ENCODE measurements at places on chromosomes 6 and 20.

DNA sequence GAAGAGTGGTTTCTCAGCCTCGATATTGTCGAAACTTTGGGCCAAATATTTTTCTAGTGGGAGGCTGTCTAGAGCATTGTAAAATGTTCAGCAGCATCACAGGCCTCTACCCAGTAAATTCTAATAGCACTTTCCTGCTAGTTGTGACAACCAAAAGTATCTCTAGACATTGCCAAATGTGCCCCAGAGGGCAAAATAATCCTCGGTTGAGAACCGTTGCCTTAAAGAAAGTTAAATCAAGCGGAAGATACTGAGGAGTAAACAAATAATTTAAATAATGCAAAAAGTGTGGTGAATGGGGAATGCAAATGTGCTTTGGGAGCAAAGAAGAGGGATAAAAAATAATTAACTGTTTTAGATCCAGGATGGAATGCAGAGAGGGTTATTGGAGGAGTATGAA, 106.4 kb upstream of the ASCC3 start:
- no peak for DNase-seq

- DNase-seq: no peak
Measured at GRCh38 chr6:208938-209337, 83.3 kb upstream of the DUSP22 start.

- no peak for DNase-seq
Measured at GRCh38 chr6:4950076-4950475, 53.8 kb downstream of the RPP40 start.

DNA sequence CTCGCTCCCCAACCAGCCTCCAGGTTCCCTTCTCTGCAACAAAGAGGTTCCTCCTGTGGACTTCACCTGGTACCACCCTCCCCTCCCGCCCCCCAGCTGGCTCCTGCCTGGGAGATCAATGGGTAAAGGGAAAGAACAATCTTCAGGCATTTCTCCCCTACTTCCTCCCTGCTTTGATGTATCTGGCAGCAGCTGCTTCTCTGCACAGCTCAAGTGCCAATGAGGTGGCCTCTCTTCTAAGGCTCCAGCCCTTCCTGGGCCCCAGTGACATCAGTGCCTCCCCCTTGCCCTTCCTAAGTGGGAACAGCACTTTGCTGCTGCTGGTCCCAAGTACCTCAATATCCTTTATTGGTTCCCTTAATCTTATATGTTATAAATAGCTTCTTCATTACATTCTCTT, 23.5 kb downstream of the MOCS1 start:
- no peak for DNase-seq

DNA sequence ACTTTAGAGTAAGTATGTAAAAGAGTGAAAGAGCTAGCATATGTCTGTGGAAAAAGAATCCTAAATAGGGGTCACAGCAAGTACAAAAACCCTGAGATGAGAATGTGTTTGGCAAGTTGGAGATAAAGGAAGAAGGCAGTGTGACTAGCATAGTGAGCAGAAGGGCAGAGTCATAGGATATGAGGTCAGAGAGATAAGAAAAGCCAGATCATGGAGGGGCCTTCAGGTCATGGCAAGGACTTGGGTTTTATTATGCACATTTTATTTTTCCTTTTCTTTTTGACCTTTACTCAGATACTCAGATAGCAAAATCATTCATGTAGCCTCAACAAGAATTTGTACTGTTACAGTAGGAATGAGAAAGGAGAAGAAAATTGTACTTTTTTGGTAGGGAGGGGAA, 138.0 kb downstream of the GJA1 start:
- no peak for DNase-seq

- DNase-seq: no peak
Measured at GRCh38 chr6:18507018-18507415, 119.9 kb downstream of the RNF144B start.

GRCh38 chr6:165746331-165746730, 83.3 kb upstream of the PDE10A start:
- no peak for DNase-seq

DNA sequence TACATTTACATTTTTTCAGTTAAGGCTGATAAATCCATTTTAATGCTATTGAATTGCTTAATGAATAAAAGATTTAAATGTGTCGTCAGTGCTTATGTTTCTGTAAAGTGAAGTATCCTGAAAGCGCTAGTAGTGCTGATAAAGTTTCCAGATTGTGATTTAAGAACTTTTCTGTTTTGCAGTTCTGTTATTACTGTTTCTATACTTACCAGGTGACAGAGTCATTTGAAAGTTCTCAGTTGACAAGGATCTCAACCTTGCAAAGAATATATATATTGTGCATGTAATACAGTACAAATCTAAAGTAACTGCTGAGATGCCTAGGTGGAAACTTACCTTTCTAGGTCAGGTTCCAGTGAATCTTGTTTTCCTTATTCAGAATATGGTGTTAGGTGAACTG, 201.8 kb downstream of the ARID1B start:
- no peak for DNase-seq

GRCh38 chr6:24358219-24358821, 461 bp upstream of the DCDC2 start:
- no peak for DNase-seq

- peak; percentile 30 for DNase-seq
Measured at GRCh38 chr6:56021943-56022342, 146.6 kb upstream of the BMP5 start.

- DNase-seq: no peak
Measured at GRCh38 chr6:163177892-163178420, 236.6 kb upstream of the QKI start.

GRCh38 chr6:50591135-50591534, 122.2 kb upstream of the TFAP2D start:
- DNase-seq: no peak

GRCh38 chr6:103344554-103345163, 1515.1 kb downstream of the HACE1 start:
- no peak for DNase-seq

DNA sequence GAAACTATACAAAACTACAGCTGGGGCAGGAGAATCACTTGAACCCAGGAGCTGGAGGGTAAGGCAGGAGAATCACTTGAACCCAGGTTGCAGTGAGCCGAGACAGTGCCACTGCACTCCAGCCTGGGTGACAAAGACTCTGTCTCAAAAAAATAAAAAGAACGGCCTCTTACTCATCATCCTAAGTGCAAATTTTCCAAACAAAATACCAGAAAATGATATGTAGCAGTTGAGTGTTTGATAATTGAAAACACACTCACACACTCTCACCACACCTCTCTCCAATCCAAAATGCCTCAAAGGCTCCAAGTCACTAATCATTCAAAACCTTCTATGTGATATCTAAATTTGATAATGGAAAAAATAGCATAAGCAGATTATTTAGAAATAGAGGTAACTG, 198.6 kb upstream of the SHLD1 start:
- DNase-seq: no peak

Measured in HCEC 1CT (cell line).